NCI-H2081 (cell line): ENCODE measurements at places on chromosomes 5 and 9.

- no peak for DNase-seq
These were observed 130.1 kb upstream of the SLC44A1 start for GRCh38 chr9:105114318-105114717.

DNA sequence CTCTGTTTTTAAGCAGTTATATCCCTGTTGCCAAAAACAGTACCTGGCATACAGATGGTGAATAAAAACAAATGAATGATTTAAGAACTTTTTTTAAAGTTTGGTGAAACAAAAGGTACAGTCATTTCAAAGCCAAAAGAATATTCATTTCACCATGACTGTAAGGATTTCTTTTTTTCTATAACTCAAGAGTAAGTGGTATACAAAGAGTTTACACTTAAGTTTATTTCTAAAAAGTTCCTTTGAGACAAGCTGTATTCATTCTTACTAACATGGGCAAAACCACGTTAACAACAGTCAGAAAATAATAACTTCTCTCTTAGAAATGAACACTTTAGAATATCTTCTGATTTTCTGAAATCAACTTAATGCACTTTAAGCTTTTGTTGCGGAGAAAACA, 5.3 kb downstream of the TMEM161B start:
- DNase-seq: no peak

DNA sequence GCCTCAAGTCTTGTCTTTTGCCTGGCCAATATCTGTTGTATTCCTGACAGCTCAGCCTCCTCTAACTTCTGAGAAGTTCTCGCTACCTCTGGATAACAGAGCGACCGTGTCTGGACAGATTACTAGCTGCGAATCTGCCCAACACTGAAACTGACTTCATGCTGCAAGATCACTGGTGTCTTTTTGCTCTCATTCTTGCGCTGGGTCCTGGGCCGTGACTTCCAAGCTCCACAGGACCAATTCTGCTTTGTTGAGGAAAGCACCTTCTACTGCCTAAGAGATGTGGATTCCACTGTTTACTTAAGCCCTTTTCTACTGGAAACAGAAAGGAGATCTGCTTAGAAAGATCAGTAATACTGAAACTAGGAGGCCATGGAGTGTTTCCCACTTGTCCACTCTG, 978.8 kb upstream of the DMAC1 start:
- no peak for DNase-seq

GRCh38 chr9:97849980-97850379, 3.0 kb upstream of the FOXE1 start:
- no peak for DNase-seq

DNA sequence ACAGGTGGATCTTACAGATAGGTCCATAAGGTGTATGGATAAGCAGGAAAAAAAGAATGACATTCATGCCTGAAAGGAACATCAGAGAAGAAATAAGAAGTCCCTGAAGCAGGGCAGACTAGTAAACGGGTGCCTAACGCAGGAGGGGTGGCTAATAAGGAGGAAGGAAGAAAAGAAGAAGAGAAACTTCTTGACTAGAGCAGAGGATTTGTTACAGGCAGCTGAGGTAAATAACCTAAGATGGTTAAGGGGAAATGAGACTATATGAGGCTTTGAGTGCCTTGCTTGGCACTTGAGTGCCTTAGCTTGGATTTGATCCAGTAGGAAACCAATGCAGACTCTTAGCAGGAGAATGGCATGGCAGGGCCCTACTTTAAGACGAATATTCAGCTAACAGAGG, 313.5 kb upstream of the PDE4D start:
- DNase-seq: no peak

GRCh38 chr5:1958211-1959010, 75.7 kb upstream of the IRX4 start:
- DNase-seq: no peak

DNA sequence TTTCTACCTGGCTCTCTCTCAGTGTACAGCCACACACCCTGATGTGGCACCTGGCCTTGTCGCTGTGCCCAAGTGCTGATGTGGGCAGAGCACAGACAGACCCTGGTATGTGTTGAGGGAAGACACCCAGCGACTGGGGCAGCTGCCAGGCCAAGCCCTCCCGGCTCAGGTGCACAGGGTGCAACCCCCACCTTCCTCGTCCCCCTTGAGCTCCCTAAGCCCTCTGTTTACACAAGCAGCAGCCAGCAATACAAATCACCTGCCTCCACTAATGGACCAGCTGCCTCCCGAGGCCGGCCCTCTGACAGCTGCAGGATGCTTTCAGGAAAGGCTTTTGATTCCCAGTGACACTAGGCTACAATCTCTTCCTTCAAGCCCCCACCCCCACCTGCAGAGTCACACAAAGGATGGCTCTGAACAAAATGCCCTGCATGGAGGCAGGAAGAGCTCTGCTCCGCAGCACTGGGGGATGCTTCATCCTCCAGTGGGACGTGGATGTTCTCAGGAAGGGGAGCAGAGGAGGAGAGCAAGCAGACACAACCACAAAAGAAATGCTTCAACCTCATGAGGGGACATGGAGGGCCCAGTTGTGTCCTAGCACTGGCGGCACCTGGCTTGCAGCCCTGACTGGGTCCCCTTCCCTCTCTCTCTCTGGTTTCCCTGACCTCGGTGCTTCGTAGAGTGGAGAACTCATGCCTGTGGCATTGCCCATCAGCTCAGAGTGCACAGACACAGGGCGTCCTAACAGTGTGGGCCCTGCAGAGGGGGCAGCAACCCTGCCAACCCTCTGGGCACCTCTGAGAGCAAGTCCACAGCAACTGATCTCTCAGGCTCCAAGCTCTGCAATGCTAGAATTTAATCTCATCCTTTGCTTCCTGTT, 140.8 kb downstream of the BARX1 start:
- DNase-seq: peak; percentile 98

DNA sequence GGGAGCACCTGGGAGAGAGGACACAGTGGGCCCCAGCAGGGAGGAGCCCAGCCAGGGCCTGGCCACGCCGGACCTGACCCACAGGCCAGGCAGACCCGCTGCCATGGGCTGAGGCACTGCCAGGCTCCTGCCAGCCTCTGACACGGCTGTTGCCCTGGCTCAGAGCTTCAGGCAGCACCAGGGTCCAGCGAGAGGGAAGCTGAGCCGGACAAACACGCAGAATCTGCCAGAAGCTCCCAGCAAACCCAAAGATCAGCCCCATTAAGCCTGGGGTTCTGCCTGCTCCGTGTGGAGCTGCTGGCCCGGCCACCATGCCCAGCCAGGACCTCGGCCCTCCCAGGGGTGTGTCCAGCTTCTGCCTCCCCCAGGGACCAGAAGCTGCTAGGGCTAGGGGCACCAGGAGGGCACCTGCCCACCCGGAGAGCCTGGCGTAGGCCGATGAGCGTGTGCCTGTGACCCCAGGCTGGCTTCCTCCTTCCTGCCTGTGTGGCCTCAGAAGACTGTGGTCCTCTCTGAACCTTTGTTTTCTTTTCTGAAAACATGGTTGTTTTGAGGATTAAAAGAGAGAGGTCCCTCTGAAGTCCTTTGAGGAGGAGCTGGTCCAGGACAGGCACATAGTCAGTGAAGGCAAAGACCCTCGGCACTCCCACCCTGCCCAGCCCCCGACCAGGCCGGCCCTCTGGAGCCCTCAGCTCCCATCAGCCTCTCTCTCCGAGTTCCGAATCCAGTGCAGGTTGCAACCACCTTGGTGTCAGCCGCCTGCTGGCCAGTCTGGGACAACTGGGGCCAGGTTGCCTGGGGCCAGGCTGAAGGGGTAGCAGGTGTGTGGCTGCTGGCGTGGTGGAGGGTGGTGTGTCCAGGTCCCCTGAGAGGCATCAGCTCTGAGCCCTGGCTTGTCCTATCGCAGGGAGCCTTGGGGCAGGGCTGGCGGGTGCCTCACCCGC, 39.6 kb downstream of the KCNT1 start:
- DNase-seq: no peak

DNA sequence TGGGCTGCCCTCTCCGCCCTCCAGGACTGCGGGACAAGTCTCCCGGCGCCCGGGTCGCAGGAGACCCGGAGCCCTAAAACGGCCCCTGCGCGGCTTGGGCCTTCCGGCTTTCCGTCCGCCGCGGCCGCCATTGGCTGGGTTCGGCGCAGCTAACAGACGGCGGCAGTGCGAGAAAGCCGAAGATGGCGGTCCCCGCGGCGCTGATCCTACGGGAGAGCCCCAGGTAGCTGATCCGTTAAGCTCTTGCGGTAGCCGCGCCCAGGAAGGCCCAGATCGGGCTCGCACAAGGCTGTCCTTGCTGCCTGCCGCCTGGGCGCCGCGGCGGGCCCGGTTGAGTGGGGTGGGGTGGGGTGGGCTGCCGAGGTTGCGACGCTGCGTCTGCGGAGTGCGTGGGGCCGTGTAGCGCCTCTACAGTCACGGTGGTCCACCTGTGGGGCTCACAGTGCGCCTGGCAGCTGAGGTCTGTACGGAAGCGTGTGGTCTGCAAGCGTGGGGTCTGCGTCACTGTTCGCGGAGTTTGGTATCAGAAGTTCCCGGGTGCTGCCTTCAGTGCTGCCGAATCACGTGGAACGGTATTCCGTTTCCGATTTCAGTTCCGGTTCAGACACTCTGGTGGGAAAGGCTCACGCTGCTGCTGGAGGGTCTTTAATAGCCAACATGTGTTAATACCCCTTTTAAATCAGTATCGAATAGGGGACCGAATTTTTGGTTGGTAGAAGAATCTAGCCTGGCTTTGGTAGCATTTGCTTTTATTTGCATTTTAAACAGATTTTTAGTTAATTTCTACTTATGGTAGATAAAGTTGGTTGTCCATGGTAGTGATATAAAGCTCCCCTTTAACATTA, at the start of gene COMMD10:
Gene COMMD10, plus strand, starts transcription at position 155 of the 845 bp plus-strand sequence.
- DNase-seq: peak; percentile 41

- no peak for DNase-seq
These were observed 117.3 kb upstream of the PPP2R2B start for GRCh38 chr5:146995878-146996277.

GRCh38 chr5:138102454-138103318, 18.9 kb downstream of the WNT8A start:
- no peak for DNase-seq

DNA sequence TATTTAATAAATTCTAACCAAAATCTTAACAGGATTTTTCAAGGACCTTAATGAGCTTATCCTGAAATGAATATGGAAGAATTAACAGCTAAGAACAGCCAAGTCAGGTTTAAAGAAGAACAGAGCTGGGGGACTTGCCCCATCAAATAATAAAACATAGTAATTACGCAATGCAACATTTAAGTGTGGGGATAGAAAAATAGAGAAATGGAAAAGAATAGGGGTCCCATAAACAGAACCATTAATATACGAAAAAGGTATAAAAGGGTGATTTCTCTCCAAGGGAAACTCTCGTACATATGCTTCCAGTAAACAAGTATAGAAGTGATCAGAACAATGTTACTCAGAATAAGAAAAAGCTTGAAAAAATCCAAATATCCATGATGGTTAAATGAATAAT, 300.2 kb downstream of the GLIS3 start:
- DNase-seq: no peak

DNA sequence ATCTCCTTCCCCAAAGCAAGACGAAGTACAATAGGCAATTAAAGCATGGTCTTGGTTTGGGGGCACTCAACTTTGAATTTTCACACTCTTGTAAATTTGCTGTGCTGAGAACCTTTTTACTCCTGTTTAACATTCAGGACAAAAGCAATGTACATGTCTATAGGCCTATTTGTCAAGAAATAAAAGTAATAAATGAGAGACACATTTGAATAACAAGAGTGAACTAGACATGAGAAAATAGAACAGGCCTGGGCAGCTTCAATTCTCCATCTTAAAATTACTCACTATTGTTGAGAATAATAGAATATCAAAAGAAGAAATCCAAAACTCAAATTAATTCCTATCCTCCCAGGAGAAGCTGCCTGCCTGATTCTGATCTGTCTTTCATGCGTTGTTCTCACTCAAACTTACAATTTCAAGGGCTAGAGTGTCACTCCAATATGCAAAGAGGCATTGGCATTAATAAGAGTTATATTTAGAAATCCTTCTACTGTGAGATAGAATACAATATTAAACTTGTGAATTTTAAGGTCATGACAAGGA, 192.9 kb upstream of the CCNG1 start:
- no peak for DNase-seq

DNA sequence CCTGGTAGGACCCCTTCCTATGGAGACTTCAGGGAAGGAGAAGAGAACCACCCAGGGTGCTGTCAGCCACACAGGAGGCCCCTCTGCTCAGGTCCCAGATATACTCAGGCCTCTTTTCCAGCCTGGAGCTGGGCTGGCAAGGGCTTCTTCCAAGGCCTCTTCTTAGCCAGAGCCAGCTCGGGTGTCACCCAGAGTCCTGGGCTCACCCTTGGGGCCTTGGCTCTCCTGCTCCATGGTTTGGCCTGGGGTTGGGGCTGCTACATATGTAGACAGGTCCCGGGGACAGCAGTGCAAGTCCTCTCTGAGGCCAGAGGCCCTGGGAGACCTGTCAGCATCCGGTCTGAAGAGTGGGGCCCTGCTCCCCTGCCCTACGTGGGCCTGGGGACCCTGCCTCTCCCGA, 22.8 kb downstream of the PAEP start:
- no peak for DNase-seq

GRCh38 chr9:109005678-109006077, 7.6 kb downstream of the CTNNAL1 start:
- no peak for DNase-seq

DNA sequence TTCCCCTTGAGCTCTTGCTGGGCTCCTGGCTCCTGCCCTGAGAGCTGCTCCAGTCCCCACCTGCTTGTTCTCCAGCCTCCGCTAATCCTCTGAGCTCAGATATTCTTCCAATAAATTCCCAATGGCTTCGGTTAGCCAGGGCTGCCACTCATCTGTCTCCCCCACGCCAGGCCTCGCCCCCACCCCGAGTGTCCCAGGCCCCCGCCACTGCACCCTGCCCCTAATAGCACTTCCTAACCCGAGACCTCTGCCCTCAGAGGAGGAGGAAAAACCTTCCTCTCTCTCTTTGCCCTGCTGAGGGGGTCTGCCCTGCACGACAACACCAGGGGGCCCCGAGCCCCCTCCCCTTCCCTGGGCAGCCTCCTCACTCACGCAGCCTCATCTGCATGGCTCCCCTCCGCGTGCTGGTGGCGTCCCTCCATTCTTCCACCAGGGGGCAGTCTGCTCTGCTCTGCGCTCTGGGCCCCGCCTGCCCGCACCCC, 5.4 kb upstream of the LCN15 start:
- no peak for DNase-seq

GRCh38 chr5:57455511-57456455, 26.8 kb downstream of the ACTBL2 start:
- DNase-seq: no peak

DNA sequence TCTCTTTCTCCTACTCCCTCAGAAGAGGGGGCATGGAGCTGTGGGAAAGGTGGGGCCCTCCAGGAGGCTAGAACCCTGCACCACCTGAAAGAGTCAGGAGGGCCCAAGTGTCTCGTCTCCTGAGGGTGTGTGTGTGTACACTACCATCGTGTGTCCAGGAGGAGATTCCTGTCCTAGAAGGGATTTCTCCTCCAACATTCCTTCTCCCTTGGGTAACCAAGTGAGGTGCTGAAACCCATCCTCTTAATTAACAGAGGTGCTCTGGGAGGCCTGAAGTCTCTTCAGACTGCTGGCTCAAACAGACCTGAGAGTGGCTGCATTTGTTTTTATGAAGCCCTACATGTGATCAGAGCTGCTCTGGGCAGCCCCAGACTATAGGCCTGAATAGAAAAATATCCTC, 61.1 kb upstream of the FAM169A start:
- no peak for DNase-seq
